ENCODE measurements at places on chromosomes 5 and 9. TPM values are rescaled to one million over a fixed set of nuclear protein-coding genes. Genes with fewer than 3 reads are reported as not detected.

DNA sequence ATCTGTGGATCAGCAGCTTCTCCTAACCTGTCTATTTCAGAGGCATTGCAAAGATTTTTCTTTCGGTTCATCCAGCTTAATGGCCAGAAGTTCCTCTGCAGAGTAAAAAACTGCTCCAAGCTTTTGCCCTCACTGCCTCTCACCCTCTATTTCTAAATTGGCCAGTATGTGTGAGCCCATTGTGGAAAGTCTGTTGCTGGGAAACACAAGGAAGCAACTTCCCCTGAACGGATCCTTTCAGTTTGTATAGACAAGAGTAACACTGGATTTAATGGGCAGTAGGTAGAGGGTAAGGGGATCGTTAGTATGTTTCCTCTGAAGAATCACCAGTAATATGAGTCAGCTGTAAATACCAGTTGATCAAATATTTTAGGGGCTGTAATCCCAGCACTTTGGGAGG lies 7.2 kb downstream of the THBS4 start:
- H3K36me3 ChIP-seq = no peaks in the 10 kb centered on the region
- H3K27me3 ChIP-seq = no peaks in the 10 kb centered on the region
- no peak overlapping the region for H3K4me3 ChIP-seq
- no peak overlapping the region for H3K27ac ChIP-seq

DNA sequence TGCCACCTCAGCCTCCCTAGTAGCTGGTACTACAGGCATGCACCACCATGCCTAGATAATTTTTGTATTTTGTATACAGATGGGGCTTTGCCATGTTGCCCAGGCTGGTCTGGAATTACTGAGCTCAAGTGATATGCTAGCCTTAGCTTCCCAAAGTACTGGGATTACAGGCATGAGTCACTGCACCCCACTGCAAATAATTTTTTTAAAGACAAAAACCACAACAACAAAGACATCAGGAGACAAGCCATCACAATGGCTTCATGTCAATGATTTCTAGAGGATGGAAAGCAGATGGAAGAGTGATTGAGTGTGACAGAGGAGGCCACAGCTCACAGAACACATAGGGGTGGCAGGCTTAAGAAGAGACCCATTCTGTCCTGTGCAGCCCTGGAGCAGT lies 97.9 kb upstream of the PCSK1 start:
- no peaks in the 10 kb centered on the region for H3K4me1 ChIP-seq
- no peaks in the 10 kb centered on the region for H3K36me3 ChIP-seq
- no peak for DNase-seq
- no peak overlapping the region for H3K27ac ChIP-seq
- H3K4me3 ChIP-seq = no peak overlapping the region
- H3K27me3 ChIP-seq = no peaks in the 10 kb centered on the region

GRCh38 chr9:99347568-99347967 lies 125.5 kb downstream of the SEC61B start:
- H3K4me1 ChIP-seq = no peaks in the 10 kb centered on the region
- H3K27ac ChIP-seq = no peak overlapping the region
- H3K36me3 ChIP-seq = no peaks in the 10 kb centered on the region
- H3K27me3 ChIP-seq = no peaks in the 10 kb centered on the region

DNA sequence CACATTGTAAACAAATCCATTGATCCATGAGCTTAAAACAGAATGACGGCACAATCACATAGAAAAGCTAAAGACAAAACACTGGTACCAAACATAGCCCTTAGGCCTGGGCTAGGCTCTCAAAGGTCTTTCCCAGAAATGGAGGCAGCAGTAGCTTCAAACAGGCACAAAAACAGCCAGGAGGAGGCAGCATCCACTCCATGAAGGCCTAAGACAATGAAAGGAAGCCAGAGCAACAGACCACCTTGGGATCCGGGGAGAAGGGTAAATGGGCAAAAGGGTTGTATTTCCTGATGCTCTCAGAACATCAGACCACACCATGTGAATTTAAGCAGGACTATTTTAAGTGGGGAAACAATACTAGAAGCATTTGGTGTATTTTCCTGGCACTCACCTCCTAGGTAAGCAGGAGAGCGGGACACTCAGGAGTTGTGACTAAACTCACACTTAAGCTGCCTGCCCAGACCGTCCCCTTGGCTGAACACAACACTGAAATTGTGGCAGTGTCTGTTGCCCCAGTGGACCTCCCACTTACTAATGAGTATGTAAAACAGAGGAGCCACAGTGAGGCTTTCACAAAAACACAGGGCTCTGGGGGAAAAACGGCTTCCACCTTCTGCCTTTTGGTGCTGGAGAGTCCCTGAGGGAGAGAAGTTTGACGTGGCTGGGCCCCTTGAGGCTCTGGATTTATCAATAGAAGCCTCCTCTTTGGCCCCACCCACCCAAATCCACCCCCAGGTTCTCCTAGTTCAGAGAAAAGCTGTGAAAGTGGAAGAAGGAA lies 11.9 kb downstream of the GNPDA1 start:
- no peak overlapping the region for H3K27ac ChIP-seq
- H3K4me1 ChIP-seq = no peaks in the 10 kb centered on the region
- H3K36me3 ChIP-seq = no peaks in the 10 kb centered on the region
- H3K4me3 ChIP-seq = no peak overlapping the region

The FREM1 gene
- total RNA-seq = 12.2 TPM

DNA sequence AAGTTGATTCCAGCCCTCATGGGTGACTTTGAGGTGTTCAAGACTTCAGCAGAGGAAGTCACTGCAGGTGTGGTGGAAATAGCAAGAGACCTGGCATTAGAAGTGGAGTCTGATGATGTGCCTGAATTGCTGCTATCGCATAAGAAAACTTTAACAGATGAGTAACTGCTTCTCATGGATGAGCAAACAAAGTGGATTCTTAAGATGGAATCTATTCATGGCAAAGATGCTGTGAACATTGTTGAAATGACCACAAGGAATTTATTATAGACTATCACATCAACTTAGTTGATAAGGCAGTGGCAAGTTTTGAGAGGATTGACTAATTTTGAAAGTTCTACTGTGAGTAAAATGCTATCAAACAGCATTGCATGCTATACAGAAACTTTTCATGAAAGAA lies 17.1 kb upstream of the POU4F3 start:
- H3K27me3 ChIP-seq = no peaks in the 10 kb centered on the region
- no peaks in the 10 kb centered on the region for H3K4me1 ChIP-seq
- DNase-seq = no peak
- no peak overlapping the region for H3K4me3 ChIP-seq
- H3K36me3 ChIP-seq = no peaks in the 10 kb centered on the region

The FGD3 gene
- total RNA-seq = 10.4 TPM

The DHFR gene
- 10.8 TPM for total RNA-seq
